Activated gamma-delta T cell treated with Interleukin-2 at 50 U/mL for 16 hours (primary cell): ENCODE measurements at places on chromosomes 4 and X.

DNA sequence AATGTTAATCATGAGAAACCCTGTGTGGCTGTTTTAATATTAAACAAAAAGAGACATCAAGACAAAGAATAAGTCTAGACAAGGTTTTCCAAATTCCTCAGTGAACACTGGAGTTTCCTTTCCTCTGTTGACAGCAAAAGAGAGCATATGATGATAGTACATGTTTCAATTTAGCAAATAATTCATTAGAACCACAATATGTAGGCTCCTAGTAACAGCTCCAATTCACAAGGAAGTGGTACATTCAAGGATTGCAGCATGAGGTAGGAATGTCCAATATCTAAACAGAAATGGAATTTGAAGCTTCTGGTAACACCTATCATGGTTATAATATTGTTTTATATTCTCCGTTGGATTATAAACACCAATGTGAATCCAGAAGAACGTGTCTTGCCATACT, 203.8 kb upstream of the TECRL start:
- DNase-seq: no peak

- DNase-seq: no peak
These were observed 48.3 kb downstream of the ZAR1 start for GRCh38 chr4:48538358-48538757.

DNA sequence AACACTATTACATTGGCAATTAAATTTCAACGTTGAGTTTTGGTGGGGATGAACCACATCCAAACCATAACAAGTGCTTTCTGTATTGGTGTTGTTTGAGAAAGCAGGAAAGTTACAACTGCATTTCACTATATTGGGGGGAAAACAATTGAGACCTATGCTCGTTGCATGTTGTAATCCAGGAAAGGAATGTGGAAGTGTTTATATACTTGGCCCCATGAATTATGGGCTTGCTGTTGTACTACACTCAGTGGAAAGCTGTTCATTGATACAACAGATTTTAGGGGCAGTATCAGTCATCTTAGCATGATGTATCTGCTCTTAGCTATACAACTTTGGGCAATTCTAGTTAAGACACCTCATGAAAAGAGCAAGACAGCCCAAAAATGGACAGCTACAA, 52.4 kb downstream of the KLHL5 start:
- no peak for DNase-seq

- no peak for DNase-seq
These were observed 61.1 kb downstream of the ARAP2 start for GRCh38 chr4:36183232-36183631.

DNA sequence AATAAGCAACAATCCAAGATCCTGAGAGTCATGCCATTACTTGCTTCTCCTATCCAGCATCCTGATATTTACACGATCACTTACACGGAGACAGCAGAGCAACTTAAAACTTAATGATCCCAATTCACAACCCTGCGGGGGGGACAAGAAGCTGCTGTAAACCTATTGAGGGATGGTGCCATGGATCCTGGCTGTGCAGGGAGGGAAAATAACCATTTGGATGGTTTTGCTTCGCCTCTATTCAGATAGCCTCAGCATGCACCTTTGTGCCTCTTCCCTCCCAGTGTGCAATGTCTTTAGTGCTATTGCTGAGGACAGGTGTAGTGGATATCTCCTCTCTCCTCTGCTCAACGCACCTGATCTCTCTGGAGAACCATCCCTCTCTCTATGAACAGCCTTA, 89.7 kb upstream of the PPARGC1A start:
- DNase-seq: no peak

- no peak for DNase-seq
These were observed 10.5 kb upstream of the KLHL5 start for GRCh38 chr4:39051492-39051891.

GRCh38 chr4:185853841-185854240, 41.8 kb upstream of the SORBS2 start:
- no peak for DNase-seq

DNA sequence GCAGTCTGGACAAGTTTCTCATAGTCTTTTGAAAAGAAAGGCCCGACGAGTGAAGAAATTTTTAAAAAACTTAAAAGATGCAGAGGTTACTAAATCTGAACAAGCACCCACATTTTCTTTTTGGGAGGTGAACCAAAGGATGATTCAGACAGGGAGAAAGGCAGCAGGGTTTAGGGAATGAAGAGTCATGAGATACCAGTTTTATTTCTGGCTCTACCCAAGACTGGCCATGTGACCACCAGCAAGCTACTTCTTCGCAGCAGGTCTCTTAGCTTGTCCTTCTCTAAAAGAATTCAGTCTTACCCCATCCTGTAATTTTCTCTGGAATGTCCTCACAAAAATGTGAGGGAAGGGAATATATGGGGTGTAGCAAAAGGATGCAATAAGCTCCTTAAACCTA, 37.6 kb downstream of the AMOT start:
- no peak for DNase-seq

- no peak for DNase-seq
These were observed 537.5 kb downstream of the BCOR start for GRCh38 chrX:39560271-39560670.

DNA sequence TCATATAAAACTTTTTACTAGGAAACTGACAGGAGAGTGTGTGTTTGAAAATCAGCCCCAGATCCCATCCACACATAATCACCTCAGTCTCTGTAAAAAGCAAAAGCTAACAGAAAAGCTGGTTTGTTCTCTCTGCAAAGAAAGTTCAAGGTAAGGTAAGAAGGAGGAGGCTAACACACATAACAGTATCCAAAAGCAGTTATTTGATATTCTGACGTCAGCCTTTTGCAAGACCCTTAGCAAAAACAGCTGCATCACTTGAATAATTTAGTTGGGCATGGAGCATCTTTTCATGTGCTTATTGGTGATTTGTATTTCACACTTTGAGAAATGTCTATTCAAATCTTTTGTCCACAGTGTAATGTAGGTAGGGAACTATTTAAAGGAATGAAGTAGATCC, 5.5 kb downstream of the TCEAL9 start:
- no peak for DNase-seq

DNA sequence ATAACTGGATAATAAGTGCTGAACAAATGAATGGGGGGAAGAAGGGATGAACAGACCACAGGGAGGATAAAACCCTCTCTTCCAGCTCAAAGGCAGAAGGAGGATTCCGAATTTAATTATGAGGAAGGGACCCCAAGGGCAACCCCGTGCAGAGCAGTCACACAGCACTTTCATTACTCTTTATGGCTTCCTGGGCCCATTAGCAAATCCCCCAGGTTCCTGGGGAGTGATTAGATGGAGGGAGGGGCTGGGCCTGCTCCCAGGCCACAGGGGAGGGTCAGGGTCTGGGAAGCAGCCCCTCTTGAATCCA, 67.1 kb downstream of the PPP2R2C start:
- DNase-seq: no peak

DNA sequence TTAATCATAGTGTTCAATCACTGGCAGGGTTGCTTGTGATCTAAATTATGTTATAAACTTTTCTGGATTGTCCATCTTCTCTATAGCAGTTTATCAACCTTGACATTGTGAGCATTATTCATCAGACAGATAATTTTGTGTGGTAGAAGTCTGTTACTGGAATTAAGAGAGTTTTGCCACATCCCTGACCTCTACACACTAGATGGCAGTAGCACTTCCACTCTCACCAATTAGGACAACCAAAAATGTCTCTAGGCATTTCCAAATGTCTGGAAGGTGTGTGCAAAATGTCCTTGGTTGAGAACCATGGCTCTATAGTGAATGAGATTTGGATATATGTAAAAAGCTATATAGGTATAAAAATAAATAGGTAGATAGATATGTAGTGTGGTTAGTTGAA, 324.1 kb upstream of the FAM47C start:
- DNase-seq: no peak

DNA sequence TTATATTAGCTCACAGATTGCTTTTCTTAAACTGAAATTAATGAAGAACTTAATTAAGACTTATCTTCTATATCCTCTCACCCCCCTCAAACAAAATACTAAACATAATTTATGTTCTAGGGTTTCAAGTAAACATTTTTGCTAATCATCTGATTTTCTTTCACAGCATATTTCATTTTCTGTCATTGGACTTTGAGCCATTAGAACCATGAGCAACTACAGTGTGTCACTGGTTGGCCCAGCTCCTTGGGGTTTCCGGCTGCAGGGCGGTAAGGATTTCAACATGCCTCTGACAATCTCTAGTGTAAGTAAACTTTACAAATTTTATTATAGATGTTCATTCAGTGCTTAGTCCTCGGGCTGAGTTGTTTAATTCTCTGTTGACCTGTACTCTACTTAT, 3.3 kb downstream of the PDLIM5 start:
- DNase-seq: no peak

DNA sequence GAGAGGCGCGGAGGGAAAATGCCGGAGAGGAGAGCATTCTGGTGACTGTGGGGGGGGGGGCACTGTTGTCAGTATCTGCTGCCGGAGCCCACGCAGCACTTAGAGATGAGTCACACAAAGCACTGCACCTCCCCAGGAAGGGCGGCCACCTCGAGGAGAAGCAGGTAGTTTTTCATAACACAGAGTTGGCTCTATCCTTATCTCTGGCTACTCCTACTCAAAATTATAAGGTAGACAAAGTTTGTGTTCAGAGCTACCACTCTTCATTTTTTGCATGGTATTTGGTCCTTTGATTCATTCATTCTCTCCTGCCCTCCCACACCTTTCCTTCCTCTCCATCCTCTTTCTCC, 76.2 kb upstream of the SCOC start:
- no peak for DNase-seq

- no peak for DNase-seq
These were observed 418.4 kb upstream of the FSTL5 start for GRCh38 chr4:162582180-162582579.
